ENCODE measurements at places on chromosomes 11 and 22.

DNA sequence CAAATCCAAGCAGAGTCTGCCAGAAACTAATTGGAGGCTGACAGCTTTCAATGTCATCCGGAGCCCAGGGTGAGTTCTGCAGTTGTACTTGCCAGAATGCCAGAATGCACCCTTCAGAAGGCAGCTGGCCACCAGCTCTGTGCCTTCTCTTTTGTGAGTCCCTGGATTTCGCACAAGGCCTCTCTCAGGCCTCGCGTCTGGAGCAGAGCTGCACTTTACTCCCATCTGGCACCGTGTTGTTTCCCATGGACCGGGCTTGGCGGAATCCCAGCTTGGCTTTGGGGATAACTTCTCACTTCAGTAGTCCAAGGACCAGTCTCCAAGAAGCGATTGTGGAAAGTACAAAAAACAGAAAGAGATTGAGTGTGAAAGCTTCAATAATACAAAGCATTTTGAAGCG lies 451.3 kb upstream of the KIRREL3 start:
- no peak for DNase-seq

DNA sequence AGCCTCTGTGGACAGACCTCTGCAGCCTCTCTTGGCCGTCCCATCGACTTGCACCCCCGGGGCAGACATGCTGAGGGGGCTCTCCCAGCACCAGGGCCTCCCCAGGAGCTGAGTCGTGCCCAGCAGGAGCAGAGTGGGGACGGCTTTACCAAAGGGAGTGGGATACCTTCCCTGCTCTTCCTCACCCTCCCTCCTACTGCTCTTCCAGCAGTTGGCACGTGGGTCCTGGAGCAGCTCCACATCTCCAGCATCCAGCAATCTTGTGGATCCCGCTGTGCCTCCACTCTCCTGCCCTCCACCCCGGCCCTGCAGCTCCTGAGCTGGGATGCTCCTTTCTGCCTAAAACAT lies 854.0 kb downstream of the BRD1 start:
- no peak for DNase-seq

- no peak for DNase-seq
Observed at GRCh38 chr11:104001561-104002056, 34.8 kb upstream of the DDI1 start.

- no peak for DNase-seq
Observed at GRCh38 chr11:45152740-45153595, 6.5 kb downstream of the PRDM11 start.

GRCh38 chr22:16975155-16975885 lies 32.7 kb downstream of the GAB4 start:
- no peak for DNase-seq

DNA sequence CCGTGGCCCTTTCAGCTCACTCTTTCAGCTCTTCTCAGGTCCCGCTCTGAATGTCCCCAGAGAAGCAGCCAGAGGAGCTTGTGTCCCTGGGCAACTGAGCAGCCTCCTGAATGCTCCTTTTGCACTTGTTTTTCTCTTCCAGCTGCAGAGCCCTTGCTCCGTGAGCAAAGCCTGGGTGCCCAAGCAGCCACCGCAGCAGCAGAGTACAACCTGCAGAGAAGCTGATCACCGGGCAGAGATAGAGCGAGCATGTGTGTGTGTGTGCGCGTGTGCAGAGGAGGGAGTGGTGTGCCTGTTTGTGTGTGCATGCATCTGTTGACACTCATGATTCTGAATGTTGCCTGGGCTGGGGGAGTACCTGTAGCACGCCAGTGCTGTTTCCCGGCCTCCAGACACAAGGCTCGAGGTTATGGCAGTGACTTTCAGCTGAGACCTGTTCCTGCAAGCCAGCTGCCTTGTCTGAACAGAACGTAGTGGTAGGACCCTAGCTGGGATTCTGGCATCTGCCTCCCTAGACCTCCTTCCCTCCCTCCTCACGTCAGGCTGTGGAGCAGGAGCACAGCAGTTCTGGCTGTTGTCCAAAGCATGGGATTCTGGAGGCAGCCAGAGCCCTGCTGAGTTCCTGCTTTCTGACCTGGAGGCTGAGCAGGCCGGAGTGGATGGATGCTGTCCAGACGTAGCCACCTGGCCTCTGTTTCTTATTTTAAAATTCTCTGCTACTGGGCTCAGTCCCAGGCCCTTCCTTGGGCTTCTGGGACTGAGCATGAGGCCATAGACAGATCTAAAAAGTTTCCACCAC lies 4.5 kb upstream of the MAPK8IP1 start:
- DNase-seq: no peak

- DNase-seq: no peak
Observed at GRCh38 chr11:19444231-19444630, 203.5 kb upstream of the E2F8 start.

DNA sequence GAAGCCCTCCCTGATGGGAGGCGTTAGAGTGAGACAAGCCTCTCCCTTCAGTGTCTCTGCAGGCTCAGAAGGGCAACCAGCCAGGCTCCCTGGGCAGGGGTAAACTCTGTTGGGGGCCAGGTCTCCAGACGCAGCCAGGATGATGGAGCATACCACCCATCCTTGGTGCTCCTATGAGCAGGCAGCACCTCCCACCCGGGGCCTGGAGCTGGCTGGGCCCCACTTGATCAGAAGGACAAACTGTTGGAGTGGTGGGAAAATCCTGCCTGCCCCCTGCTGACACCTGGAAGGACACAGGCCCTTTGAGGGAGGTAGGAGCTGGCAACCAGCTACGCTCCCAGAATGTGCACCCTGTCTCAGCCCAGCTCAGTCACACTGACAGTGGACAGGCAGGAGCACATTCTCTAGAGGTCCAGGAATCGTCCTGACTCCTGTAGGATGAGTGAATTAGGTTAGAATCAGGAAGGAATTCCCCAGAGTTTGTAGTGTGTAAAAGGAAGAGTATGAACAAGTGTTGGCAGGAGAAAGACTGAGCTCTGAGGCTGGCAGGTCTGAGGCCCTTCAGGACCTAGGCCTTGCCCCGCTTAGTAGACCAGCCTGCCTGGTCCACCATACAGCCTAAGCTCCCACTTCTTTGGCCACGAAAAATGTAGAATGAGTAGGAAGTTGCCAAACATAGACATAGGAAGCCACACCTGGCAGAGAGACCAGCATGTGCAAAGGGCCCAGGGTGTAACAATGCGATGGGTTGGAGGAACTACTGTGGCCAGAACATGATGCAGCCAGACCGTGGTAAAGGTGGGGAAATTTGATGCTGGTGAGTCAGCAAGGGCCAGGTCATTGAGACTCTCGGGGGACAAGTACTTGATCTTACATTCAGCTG lies 19.1 kb downstream of the ARHGEF17 start:
- DNase-seq: no peak

- DNase-seq: peak; percentile 50
Observed at GRCh38 chr11:93740730-93741093, 583 bp downstream of the TAF1D start.

GRCh38 chr11:78304201-78304600 lies 113.4 kb downstream of the GAB2 start:
- no peak for DNase-seq

DNA sequence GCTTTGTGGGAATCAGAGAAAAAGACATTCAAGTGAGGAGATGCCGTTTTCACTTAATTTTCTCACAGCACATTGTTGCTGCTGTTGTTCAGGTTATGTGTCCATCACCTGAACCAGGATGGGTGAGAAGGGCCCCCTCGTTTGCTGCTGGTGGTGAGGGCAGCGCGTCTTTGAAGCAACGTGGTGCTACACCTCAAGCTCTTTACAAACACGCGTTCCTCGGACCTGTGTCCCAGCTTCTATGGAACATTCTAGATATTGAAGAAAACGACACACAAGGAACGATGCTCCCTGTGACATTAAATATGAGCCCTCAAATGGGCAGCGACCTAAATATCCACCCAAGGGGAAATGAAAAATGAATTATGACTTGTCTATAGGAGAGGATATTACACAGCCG lies 418.6 kb downstream of the MN1 start:
- no peak for DNase-seq

GRCh38 chr22:43199541-43199940 lies 12.6 kb upstream of the TTLL12 start:
- no peak for DNase-seq

GRCh38 chr11:117407016-117407415 lies 79.4 kb downstream of the CEP164 start:
- DNase-seq: no peak

GRCh38 chr11:99256614-99257013 lies 235.9 kb downstream of the CNTN5 start:
- DNase-seq: no peak

DNA sequence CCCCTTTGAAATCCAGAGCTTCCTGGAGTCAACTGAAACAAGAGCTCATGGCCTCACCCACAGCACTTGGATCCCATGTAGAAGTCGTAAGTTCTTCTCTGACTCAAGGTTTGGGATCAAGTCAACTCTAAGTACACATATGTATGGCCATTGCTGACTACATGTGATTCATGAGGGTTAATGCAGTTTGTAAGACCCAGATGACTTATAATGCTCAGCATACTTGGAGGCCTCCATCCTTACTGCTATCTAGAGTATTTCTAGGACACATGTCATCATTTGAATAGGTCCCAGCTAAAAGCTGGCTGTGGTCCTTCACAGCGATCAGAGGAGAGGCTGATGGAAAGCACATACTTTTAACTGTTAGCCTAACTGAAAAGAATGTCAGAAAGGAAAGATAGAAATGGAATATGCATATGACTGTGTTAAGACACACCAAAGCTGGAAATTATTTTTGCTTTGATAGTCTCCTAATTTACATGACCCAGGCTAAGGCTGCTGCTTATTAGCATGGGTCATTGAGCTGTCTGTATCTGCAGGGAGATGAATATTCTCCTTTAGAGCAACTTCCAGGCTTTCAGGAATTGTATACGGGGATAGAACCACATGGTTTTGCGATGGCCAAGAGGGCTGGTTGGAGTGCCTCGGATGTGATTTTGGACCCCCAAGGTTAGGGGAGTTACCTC lies 76.3 kb downstream of the NTM start:
- no peak for DNase-seq

- DNase-seq: no peak
Observed at GRCh38 chr11:8268530-8269400, 5.1 kb upstream of the LMO1 start.

DNA sequence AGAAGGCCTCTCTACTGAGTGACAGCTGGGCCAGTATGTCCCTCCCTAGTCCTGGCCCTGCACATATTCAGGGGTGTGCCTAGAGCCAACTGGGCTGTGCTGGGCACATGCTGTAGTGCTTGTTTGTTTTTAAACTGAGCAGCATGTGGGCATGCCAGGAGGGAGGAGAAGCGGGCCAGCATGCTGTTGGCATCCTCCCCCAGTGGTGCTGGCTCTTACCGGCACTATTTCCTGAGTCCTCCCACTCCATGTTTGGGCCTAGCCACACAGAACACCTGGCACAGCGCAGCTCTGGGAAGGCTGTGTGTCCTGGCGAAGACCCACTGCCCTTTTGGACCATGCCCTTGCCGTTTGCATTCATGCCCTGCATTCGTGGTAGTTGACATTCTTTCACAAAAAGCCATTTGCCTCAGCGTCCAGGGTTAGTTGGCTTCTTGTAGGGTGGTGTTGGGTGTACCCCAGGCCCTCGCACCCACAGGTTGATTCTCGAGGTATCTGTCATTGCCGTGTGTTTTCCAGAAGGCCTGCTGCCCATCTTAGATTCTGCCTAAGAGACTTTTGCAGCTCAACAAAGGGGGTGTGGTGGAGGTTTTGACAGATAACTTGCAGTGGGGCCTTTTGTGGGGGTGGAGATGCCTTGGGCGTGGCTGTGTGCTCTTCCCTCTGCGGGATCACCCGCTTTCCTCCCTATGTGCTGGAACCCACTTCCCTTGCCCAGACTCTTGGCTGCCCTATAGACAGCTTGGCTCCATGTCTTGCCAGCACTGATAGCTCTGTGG lies 13.6 kb downstream of the DGCR8 start:
- no peak for DNase-seq

DNA sequence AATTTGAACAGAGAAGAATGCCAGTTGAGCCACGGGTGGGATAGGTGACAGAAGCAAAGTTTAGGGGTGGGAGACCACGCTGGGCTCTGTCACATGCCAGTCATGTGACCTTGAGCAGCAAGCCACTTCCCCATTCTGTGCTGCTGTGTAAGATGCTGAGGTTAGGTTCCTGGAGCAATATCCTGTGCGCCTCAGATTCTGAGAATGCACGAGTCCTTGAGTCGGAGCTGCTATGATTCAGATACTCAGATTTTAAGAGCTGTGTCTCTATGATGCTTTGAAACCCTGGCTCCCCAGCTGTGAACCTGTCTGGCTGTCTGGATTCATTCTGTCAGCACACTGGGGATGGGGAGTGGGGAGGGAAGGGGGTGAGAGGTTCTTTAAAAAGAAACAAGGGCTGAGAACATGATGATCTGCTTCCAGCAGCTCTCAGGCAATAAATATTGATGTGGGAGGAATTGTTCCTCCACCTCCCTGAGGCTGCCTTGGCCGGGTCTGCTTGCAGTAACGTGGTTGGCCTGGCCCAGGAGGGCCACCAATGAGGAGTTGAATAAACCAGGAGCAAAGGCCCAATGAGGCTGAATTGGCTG lies 24.0 kb downstream of the SLCO2B1 start:
- DNase-seq: no peak

GRCh38 chr11:72541257-72541974 lies 107.1 kb upstream of the CLPB start:
- no peak for DNase-seq

DNA sequence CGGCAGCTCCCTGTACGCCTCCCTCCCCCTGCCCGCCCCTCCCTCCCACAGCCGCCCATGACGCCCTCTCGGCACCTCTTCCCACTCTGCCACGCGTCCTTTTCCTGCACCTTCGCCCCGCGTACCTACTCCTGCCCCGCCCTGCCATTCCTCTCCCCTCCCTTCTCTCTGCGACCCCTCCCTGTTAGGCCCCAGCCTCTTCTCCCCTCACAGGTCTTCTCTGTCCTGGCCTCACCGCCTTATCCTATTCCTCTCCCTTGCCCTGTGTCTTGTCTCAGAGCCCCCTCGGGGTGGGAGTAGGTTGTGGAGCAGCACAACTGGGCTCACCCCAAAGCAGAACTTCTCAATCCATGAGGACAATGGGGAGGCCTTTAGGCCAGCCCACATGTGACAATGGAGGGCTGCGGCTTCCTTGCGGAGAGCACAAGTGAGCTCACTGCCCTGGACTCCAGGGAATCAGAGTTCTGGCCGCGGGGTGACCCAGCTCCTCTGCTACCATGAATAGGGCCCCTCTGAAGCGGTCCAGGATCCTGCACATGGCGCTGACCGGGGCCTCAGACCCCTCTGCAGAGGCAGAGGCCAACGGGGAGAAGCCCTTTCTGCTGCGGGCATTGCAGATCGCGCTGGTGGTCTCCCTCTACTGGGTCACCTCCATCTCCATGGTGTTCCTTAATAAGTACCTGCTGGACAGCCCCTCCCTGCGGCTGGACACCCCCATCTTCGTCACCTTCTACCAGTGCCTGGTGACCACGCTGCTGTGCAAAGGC lies 539 bp downstream of the SLC35C1 start:
- DNase-seq: no peak

- DNase-seq: no peak
Observed at GRCh38 chr22:39908737-39909136, 7.9 kb downstream of the GRAP2 start.

GRCh38 chr22:30881361-30882183 lies 87.0 kb downstream of the MORC2 start:
- no peak for DNase-seq

DNA sequence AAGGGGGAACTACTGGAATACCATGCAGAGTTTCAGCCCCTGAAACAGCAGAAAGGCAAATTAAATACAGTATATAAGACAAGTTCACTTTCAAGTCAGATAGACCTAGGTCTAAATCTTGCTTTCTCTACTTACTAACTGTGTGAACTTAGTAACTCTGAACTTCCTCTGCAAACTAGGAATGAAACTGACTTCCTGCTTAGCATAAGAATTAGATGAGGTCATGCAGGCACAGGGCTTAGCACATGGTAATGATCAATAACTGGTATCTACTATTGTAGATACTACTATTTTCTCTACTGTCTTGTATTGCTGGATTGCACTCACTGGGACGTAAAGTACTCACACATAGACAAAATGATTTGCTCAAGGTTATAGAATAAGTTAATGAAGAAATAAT lies 51.5 kb upstream of the MTNR1B start:
- DNase-seq: no peak
